Stimulated activated CD4-positive, alpha-beta T cell treated with anti-CD3 and anti-CD28 coated beads, Interleukin-12 subunit alpha, Interleukin-12 subunit beta, amount 100 ng/mL, for 48 hours (primary cell): ENCODE measurements at places on chromosomes 7 and 10.
A peak's percentile ranks its signal among the peaks of the same experiment; 100 is the strongest.

GRCh38 chr10:69570050-69570816 lies 3.0 kb downstream of the NEUROG3 start:
- DNase-seq = no peak

DNA sequence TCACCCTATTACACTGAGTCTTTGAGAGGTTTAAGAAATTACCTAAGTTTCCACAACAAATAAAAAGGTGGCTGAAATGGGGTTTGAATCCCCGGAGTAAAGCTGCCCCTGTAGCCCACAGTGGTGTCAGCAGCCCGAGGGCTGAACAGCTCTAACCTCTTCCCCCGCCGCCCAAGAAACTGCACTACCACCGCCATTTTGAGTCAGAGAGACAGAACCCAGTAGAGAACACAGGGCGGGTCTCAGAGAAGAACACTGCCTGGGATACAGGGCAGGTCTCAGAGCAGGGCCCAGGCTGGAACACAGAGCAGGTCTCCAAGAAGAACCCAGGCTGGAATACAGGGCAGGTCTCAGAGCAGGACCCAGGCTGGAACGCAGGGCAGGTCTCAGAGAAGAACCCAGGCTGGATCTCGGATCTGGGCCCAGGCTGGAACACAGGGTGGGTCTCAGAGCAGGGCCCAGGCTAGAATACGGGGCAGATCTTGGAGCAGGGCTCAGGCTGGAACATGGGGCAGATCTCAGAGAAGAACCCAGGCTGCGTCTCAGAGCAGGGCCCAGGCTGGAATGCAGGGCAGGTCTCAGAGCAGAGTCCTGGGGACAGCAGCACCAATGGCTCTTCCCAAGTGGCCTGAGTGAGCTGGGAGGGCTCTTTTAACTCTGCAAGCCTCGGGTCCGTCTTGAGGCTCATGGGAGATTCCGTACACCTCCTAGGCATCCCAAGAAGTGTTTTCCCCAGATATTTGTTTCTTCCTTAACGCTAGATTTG lies 85.9 kb upstream of the LANCL2 start:
- no peak for DNase-seq

GRCh38 chr7:77326131-77326530 lies 90.0 kb downstream of the GSAP start:
- no peak for DNase-seq

DNA sequence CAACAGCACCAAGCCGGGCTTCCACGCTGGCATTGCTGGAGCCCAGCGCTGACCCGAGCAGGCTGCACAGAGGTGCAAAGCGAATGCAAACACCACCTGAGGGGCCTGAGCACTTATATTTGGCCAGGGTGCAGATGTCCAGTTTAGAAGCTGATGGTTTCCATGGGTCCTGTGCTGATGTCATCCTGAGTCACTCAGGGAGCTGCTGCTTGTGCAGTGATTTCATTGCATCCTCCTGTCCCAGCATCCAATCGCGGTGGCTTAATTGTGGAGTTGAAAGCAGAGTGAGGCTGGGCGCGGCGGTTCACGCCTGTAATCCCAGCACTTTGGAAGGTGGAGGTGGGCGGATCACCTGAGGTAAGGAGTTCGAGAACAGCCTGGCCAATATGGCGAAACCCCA lies 410.2 kb upstream of the KLF6 start:
- DNase-seq = no peak

GRCh38 chr10:130218181-130218641 lies 82.0 kb downstream of the GLRX3 start:
- DNase-seq = no peak

GRCh38 chr10:100562008-100562672 lies 26.4 kb downstream of the HIF1AN start:
- DNase-seq = peak; percentile 70

- DNase-seq = no peak
These were observed 315.6 kb downstream of the GRM8 start for GRCh38 chr7:126937171-126937570.

DNA sequence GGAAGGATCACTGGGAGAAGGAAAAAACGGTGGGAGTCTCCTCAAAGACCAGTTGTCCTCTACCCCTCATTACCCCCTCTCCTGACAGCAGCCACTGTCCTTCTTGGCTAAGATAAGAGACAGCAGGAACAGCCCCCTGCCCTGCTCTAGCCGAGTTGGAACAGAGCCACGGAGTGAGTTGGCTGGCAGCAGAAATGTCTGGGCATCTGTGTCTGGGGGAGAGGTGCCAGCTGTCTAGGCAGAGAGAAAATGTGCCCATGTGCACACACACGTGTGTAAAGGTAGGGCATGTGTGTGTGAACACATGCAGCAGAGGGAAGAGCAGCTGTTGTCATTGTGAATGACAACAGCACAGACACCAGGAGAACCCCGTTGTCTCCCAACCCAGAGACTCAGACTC lies 9.4 kb upstream of the HILPDA start:
- DNase-seq = no peak

- DNase-seq = no peak
These were observed 192.4 kb upstream of the DKK1 start for GRCh38 chr10:52121688-52122087.

GRCh38 chr10:131205556-131205955 lies 106.0 kb downstream of the TCERG1L start:
- DNase-seq = no peak

- DNase-seq = no peak
These were observed 29.9 kb downstream of the VWDE start for GRCh38 chr7:12373580-12374263.
